ENCODE measurements at places on chromosomes 1 and 21.

- DNase-seq = no peak
Measured at GRCh38 chr1:158107916-158108315, 72.8 kb upstream of the CD1D start.

DNA sequence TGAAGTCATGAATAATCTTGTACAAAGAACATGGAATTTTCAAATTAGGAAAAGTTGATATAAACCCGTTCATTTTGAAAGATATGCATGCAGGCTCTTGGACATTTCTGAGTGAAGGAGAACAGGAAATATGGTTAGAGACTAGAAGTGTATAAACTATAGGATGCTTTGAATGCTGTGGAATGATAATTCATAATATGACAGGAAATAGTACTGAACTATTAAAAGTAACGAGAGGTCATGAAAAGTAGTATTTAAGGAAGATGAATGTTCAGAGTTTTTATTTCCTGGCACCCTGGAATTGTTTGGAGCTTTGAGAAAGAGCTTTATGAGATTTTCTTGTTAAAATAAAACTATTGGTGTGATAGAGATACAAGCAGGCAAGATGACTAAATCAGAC is 18.7 kb upstream of the CRB1 start:
- DNase-seq = no peak

DNA sequence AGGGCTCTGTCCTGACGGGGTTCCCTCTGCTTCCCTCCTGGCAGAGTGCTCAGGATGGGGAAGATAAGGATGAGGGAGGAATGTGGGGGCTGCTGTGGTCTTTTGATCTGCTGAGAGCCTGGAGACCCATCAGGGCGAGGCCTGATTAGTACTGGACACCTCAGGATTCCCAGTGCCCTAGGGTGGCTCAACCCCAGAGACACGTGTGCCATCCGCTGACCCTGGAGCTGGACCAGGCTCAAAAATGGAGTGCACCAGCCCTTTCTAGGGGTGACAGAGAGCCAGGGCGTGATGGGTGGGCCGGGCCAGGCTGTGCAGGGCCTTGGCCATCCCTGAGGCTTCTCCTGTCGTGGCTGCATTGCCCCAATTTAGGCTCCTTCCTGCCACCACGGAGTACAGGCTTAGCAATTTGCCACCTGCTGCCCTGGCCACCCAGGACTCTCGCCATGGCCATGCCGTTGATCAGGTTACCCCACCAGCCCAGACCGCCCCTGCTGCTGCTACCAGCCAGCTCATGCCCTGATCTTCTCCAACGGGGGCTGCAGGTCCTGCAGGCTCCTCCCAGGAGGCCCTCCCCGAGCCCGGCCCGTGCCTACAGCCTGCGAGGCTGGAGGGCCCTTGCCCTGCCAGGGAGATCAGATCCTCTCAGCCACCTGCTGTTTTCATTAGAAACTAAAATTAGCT is 9.5 kb downstream of the WNT4 start:
- no peak for DNase-seq

DNA sequence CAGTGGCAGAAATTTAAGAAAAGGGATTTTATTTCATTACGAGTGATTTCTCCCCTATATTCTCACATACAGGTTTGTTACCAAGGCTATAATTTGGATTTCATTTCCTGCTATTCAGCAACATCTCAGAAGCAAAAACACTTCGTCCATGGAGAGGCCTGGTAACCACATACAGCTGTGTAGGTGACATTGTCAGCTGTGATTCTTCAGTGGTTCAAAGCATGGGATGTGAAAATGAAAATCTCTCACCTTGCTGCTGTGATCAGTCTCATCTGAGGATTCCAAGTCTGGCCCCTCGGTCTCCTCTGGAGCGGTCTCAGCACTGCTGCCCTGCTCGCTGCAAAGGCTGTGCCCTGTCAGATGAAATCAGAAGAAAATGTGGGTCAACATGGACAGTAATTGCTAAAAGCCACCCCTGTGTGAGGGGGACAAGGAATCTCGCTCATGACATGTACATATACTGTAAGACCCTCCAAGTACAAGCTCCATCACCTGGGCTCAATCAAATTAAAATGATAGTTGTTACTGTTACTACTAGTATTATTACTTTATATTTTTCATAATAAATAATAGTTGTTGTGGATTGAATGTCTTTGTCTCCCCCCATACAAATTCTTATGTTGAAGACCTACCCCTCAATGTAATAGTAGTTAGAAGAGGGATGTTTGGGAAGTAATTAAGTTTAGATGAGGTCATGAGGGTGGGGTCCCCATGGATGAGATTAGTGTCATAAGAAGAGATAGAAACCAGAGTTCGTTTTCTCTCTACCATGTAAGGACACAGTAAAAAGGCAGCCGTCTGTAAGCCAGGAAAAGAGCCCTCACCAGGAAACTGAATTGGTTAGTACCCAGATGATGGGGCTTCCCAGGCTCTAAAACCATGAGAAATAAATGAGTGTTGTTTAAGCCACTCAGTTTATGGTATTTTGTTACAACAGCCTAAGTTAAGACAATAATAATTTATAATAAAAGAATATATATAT is 126.7 kb upstream of the KRTAP19-8 start:
- no peak for DNase-seq

DNA sequence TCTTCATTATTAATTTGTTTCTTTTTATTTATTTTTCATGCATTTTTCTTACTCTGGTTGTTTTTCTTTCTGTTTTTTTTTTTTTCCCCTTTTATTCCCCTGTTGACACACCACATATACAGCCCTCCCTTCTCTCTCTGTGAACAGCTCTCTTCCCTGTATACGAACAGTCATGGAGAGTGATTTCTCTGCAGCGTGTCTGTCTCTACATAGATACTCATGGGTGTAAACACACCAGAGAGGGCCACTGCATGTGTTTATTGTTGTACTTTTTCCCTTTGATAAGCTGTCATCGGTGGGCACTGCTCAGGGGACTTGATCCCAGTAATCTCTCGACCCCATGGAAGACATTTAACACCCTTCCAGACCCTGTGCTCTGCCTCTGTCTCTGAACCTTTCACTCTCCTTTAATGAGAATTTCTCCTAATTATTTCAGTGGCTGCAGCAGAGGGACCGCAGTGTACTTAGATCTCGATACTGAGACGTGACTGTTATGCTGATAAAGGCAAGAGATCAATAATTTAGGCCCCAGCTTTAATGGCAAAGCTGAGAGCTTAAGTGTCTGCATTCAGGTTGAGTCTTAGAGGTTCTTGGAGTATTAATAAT is 113.1 kb downstream of the PBX1 start:
- DNase-seq = no peak

DNA sequence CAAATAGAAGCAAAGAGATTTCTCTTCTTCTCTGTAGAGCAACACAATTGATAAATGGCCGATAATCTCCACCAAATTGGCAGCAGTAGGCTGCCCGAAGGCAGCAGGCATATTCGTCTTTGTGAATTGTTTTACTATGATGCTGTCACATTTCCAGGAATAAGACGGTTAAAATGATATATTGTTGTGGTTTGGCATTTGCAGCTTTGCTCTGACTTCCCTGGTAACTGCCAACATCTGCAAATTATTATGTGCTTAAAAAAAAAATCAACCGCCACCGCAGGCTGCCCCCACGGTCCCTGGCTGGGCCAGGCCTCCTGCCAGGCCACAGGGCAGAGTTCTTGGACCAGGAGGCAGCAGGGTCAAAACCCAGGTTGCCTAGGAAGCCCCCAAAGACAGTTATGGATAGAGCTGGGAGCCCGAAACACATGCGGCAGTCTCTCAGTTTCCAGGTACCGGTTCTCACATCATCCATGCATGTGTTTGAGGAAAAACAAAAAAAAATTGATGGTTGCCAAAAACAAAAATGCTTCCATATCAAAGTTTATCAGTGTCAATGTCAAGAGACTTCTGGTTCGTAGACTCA is 179.3 kb downstream of the ETS2 start:
- DNase-seq = no peak

- DNase-seq = no peak
Measured at GRCh38 chr1:219778793-219779369, 149.5 kb downstream of the SLC30A10 start.

All from NCI-H748 treated with DMSO at 0.1 percent for 48 hours (cell line).